ENCODE measurements at places on chromosomes 13 and 19. TPM values are rescaled to one million over a fixed set of nuclear protein-coding genes. Genes with fewer than 3 reads are reported as not detected.

GRCh38 chr19:23909222-23909621 lies 5.5 kb upstream of the ZNF726 start:
- DNase-seq = no peak

DNA sequence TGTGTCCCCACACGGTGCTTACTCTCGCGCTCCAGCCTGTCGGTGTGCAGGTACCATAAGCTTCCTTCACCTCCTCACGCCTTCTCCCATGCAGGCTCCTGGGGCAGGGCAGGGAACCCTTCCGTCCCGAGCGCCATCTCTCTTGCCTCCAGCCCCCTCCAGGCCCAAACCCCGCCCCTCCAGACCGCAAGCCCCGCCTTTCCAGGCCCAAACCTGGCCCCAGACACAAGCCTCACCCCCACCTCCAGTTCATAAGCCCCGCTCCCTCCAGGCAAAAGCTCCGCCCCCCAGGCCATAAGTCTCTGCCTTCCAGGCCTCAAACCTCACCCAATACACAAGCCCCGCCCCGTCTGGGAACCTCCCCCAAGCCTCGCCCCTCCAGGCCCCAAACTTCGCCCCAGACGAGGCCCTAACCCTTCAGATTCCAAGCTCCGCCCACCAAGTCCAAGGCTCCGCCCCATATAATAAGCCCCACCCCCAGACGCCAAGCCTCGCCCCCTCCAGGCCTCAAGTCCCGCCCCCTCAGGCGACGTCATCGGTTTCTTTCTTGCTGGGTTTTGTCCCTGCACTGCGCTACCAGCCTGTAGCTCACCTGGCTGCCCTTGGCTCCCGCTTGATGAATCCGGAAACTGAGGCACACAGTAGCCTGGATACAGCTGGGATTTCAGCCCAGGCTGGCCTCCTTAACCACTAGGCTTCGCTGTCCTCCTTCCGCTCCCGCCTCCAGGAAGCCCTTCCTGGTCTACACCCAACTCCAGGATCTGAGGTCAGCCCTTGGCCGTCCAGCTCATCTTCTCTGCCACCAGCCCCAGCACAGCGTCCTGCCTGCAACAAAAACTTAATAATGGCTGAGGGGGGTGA lies 16.1 kb downstream of the MKNK2 start:
- peak; percentile 24 for DNase-seq

DNA sequence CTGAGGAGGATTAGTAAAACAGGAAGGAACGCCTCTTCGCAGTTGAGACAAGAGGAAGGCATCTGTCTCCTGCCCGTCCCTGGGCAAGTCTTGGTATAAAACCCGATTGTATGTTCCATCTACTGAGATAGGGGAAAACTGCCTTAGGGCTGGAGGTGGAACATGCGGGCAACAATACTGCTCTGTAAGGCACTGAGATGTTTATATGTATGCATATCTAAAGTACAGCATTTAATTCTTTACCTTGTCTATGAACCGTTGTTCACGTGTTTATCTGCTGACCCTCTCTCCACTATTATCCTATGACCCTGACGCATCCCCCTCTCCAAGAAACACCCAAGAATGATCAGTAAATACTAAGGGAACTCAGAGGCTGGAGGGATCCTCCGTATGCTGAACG lies 722 bp upstream of the TIMM50 start:
- no peak for DNase-seq

DNA sequence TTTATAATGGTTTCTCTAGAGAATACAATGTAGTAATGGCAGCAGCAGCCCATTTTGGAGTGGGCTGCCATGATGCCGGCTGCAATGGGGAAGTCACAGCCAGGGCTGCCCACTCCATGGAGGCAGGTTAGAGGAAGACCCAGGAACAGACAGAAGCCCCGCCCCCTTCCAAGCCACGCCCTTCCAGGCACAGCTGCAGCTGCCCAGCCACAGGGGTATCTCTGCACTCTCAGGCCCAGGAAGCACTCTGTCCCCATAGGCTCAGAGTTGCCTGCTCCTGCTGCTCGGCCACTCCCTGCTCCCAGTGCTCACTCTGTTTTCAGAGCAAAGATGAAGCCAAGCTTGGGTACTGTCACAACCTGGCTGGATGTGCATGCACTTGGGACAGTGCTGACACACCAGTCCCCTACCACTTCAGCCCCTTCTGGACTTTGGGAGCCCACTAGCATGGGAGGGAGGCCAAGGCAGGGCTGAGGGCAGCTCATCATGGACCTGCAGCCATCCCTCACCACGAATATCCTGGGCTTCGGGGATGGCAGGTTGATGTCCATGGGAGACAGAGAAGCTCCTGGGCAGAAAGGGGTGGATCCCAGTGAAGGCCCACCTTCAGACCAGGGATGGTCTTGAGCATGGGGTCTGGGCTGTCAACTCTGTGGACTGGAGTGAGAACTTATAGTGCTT lies 1224.2 kb downstream of the SLITRK5 start:
- DNase-seq = no peak

DNA sequence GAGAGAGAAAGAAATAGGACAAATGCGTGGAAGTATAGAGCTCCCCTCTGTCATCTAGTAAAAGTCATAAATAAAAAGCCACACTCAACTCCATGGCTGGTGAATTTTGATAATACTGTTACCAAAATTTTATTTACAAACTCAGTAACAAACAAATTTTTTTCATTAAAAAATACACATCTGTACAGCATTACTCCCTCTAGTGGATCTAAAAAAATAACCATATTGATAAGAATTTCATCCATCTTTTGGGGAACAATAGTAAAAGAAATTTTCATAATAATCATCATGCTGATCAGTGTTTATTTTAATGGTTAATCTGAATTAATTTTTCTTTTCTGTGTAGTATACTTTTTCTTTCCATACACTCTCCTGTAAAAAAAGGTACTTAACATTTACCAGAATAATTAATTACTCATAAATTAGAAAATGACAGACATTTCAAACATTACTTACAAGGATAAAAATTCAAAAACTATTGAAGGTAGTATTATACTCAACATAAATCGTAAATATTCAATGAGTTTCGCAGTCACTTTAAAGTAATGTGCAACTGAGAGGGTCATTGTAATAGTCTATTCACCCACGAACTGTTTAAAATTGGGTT lies 173.5 kb upstream of the LSM14A start:
- peak; percentile 4 for DNase-seq

The KCNJ14 gene
- 0.80 TPM for polyA plus RNA-seq

GRCh38 chr19:7676376-7676775 lies 514 bp upstream of the MCEMP1 start:
- DNase-seq = no peak

DNA sequence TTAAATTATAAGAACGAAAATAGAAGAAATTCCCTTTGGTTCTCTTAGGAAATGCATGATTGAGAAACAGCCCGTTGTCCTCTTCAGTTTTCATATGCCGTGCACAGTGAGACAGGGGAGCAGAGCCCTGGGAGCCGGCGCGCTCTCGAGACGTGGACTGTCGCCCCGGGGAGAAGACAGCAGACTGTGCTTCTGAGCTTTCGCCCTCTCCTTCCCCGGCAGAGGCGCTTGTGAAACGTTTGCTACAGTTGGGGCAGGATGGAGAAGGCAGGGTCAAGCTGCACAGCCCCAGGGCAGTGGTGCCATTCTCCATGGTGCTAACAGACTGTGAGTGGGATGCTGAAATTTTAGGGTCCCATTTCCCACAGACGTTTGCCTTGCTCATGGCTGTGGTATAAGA lies 192.2 kb upstream of the KL start:
- DNase-seq = no peak

GRCh38 chr19:30340771-30341561 lies 31.2 kb upstream of the ZNF536 start:
- DNase-seq = peak; percentile 29

The TMEM221 gene
- 1.1 TPM for polyA plus RNA-seq

DNA sequence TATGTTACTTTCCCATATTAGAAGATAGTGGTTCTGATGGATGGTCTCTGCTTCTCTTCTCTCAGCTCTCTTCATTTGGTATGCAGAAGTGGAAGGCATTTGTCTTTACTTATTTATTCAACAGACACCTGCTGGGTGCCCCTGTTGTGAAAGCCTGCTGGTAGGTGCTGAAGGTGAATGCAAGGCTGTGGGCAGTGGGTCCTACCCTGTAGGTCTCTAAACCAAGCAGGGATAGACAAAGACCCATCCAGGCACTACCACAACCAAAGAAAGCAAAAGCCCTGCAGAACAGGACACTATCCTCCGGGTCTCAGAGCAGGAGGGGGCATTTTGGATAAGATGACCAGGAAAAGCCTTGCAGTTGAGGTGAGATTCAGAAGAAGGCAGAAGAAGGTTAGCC lies 106.1 kb downstream of the STARD13 start:
- no peak for DNase-seq

DNA sequence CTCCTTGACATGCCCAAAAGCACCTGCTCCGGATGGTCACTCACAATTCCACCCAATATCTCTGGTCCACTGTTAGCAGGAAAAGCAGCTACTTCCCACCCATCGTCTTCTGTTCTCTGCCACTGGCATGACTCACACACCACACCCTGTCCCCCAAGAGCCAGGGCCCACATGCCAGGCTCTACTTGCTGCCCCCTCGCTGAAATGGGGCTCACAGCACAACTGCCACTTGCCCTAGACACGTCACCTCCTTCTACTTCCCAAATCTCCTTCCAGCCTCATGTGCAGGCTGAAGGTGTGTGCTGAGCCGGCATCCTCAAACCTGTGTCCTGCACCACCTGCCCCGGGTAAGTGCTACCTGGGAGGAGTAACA lies 65.0 kb downstream of the TBC1D4 start:
- no peak for DNase-seq

GRCh38 chr19:33469171-33470039 lies 52.2 kb downstream of the PEPD start:
- DNase-seq = no peak

GRCh38 chr13:40668335-40668734 lies 1.9 kb upstream of the FOXO1 start:
- DNase-seq = peak; percentile 84

The ZNF576 gene
- polyA plus RNA-seq = 10.7 TPM

- no peak for DNase-seq
Observed at GRCh38 chr13:21147827-21148226, 28.5 kb downstream of the SKA3 start.

DNA sequence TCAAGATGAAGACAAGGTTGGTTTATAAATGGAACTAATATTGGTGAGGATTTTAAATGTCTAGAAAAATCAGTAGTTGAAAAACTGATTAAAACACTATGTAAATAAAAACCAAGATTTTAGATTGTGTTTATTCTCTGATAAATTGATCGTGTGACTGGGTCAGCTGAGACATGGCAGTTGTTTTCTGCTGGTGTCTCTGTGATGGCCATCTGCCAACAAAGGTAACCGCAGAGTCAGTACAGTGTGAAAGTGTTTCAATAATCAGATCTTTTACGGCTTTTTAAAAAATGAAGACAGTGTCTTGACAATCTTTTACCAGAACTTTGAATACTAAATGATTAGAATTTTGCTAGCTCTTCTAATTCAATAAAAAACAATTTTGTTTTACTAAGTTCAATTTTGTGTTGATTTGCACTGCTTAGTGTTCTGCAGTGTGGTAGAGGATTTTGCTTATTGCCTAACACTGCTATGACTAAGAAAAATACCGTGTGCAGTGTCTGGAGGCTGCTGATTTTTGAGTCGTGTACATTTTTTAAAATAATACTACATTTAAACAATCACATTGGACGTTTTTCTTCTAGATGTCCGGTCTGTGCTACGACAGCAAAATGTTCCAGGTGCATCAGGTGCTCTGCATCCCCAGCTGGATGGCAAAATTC lies 32.7 kb upstream of the GPR183 start:
- no peak for DNase-seq

The PLIN5 gene
- 5.2 TPM for polyA plus RNA-seq

- no peak for DNase-seq
Observed at GRCh38 chr19:44260343-44260681, 626 bp downstream of the ZNF233 start.

The ZNF737 gene
- 10.9 TPM for polyA plus RNA-seq

DNA sequence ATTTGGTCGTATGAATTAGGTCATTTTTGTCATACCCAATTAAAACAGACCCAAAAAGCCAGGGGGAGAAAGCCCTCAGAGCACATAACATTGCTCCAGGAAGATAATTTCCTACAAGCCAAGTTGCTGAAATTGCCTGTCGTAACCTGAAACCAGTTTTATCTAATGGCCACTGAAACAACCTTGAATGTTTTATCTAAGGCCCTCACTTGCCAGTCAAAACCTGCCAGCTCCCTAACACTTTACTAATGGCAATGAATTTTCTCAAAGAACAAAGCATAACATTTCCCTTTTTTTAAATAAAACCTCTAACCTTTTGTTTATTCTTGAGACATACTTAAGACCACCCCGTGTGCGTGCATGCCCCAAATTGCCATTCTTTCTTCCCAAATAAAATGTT lies 496.2 kb upstream of the KLHL1 start:
- no peak for DNase-seq

GRCh38 chr13:93922063-93922855 lies 557.2 kb downstream of the DCT start:
- DNase-seq = peak; percentile 9

GRCh38 chr13:31038834-31039552 lies 106.5 kb downstream of the TEX26 start:
- no peak for DNase-seq

DNA sequence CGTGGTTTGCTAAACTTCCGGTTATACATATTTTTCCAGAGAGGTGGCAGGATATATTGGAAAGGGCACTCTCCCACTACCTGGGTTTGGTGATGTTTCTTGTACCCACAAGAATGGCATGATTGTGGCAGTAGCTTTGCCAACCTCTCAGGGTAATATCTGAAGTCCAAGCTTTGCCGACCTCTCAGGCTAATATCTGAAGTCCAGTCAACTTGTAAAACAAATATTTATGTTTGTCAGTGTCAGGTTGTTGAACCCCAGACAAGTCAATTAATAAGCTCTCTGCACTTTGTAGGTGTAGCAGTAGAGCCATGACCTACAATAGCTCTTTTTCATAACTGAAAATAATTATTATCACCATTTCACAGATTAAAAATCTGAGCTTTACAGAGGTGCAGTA lies 167.0 kb downstream of the POU4F1 start:
- DNase-seq = no peak

The TNNT1 gene
- polyA plus RNA-seq = 597 TPM

DNA sequence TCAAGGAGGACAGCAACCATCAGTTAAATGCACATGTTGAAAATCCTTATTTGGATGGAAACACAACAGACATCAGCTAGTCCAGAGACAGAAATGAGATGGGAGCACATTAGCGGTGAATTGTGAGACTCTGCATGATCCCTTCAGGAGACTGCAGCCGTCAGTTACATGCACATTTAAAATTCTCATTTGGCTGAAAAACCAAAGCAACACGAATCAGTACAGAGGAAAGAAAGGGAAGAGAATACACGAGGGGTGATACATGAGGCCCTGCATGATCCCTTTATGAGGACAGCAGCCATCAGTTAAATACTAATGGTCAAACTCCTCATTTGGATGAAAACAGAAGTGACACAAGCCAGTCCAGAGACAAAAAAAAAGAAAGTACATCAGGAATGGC lies 123.4 kb downstream of the PTPRS start:
- DNase-seq = no peak
